ENCODE measurements at places on chromosomes 7 and 10.

DNA sequence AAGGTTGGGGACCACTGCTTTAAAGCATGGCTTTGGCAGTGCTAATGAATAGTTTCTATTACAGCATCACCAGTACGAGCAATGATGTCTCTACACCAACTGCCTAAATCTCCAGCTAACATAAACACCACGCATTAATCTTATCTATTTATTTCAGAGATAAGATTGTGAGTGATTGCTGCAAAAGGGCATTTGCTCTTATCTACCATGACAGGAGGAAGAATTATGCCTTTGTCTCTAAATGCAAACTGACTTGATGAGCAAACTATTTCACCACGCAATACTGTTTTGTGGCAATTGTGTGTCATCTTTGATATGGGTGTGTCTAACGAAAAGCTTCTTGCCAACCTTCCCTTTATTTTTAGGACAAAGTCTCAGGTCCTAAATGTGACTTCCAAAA lies 684.9 kb downstream of the SORCS1 start:
- H3K27me3 ChIP-seq: no peaks in the 10 kb centered on the region
- no peak overlapping the region for H3K4me3 ChIP-seq
- H3K36me3 ChIP-seq: no peaks in the 10 kb centered on the region
- no peak for DNase-seq
- no peak overlapping the region for H3K27ac ChIP-seq

GRCh38 chr10:123377883-123378282 lies 223.7 kb downstream of the BUB3 start:
- H3K4me3 ChIP-seq: no peak overlapping the region
- no peaks in the 10 kb centered on the region for H3K4me1 ChIP-seq
- DNase-seq: no peak
- no peak overlapping the region for H3K27ac ChIP-seq

GRCh38 chr10:74394416-74394969 lies 243.5 kb downstream of the ADK start:
- no peak overlapping the region for H3K4me3 ChIP-seq
- H3K27me3 ChIP-seq: no peaks in the 10 kb centered on the region
- DNase-seq: no peak

- H3K4me1 ChIP-seq: no peaks in the 10 kb centered on the region
- no peak for DNase-seq
- no peaks in the 10 kb centered on the region for H3K27me3 ChIP-seq
- no peaks in the 10 kb centered on the region for H3K36me3 ChIP-seq
- no peak overlapping the region for H3K4me3 ChIP-seq
Measured at GRCh38 chr7:157228864-157229422, 90.2 kb downstream of the UBE3C start.
